ENCODE measurements at places on chromosomes 2 and 18.

DNA sequence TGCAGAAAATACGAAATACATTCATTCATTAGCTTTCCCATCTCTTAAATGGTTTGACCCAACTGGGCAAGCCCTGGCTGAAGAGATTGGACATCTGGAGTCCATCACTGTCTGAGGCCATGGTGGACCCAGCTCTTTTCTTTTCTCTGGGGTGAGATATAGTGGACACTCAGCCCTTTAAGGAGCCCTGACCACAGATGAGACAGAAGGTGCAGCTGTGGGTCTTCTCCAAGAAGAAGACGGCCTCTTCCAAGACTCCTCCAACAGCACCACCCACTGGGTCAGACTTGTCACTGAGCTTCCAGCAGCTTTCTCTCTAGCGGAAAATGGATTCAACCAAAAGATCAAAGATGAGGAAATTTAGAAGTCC lies 27.2 kb downstream of the TWIST2 start:
- no peak for DNase-seq

GRCh38 chr2:48512571-48512970 lies 17.4 kb upstream of the STON1 start:
- no peak for DNase-seq

GRCh38 chr2:236078297-236079255 lies 89.6 kb downstream of the GBX2 start:
- peak; percentile 28 for DNase-seq

GRCh38 chr2:66198873-66199272 lies 236.1 kb upstream of the MEIS1 start:
- DNase-seq, result no peak

DNA sequence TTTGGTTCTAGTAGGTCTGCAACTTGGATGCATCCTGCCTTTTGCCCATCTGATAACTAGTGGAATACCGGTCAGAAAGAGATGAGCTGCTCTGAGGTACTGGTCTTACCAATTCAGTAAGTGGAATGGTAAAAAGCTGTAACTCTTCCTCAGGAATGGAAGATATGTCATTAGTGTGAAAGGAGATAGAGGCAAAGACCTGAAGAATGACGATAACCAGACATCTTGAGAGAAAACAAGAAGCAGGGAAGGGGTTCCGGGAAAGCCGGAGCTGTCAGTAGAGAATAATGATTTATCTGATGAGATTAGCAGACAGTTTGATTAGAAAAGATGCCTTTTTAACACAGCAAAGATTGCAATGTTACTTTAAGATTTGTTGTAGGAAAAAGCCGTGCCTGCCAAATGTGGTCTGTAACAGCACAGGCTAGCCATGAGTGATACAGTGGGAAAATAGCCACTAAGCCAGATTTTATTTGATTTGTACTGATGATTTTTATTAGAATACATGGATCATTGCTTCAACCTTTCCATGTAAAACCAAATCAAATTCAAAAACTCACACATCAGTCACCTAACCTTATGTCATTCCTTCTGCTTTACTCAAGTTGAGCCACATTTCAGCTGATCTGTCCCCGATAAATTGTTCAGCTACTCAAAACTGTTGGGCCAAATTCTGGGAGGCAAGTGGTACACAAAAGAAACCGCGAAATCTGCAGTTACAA lies 110.0 kb downstream of the TCF4 start:
- no peak for DNase-seq

DNA sequence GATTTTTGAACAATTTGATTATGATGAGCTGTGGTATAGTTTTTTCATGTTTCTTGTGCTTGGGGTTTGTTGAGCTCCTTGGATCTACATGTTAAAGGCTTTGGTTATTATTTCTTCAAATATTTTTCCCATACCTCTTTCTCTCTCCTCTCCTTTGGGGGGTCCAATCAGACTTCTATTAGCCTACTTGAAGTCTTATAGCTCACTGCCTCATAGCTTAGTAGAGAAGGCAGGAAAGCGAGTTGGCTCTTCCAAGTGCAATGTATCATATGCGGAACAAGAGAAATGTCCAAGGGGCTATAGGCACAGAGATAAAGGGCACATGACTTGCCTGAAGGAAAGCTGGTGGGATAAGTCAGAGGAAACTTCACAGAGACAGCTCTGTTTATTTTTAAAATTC lies 14.1 kb upstream of the FABP1 start:
- no peak for DNase-seq

DNA sequence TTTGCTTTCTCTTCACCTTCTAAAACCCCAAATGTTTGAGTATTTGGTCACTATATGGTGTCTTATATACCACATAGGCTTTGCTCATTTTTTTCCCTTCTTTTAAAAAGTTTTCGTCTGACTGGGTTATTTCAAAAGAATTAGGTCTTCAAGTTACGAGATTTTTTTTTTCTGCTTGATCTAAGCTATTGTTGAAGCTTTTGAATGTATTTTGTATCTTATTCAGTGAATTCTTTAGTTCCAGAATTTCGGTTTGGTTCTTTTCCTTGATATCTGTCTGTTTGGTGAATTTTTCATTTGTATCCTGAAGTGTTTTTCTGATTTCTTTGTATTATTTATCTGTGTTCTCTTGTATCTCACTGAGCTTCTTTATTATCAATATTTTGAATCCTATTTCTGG lies 93.5 kb downstream of the ARL6IP6 start:
- no peak for DNase-seq

- no peak for DNase-seq
These were observed 21.2 kb upstream of the NCKAP5 start for GRCh38 chr2:133589456-133589855.

DNA sequence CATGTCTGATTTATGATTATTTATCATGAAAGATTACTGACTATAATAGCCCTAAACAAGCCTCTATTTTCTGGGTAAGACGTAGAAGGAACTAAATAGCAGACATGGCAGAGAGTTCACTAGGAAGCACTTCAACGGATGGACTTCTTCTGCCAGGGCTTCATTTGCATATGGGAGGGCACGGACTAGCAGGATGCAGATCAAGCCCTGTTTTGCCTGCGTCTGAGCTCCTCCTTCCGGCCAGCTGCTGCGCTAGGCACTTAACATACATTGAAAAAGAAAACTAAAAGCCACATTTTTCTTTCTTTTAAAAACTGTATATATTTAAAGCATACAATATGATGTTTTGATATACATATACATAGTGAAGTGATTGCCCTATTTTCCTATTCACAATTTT lies 340.0 kb upstream of the MEX3C start:
- DNase-seq, result no peak

DNA sequence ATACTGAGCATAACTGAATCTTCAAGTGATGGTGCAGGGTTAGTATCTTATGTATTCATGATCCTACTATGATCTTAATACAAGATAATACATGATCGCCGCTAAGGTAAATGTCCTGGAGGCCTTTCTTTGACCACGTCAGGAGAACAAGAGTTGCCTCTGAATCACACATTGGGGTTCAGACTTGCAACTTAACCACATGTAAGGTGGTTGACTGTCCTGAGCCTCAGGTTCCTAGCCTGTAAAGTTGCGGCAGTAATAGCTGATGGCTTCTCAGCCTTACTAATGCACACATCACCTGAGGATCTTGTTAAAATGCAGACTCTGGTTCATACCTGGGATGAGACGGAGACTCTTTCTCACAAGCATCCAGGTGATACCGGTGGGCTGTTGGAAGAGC lies 112.5 kb downstream of the MGAT5 start:
- no peak for DNase-seq

DNA sequence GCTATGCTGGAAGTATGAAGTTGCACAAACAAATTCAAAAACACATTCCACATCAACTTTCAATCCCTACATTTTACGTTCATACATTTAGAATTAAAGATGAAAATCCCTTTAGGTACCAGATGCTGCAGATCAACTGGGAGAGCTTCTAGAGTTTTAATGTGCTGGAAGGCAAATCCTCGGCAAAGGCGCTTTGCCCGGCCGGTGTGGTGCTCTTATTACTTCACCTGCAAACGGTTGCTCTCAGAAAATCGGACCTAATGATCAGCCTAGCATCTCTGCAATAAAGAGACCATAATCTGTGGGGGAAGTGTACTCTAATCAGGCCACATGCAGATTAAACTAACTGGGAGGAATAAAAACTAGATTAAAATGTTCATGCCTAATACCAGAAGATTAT lies 513.8 kb downstream of the ZEB2 start:
- DNase-seq, result no peak

GRCh38 chr2:63882395-63883105 lies 40.9 kb downstream of the UGP2 start:
- no peak for DNase-seq

DNA sequence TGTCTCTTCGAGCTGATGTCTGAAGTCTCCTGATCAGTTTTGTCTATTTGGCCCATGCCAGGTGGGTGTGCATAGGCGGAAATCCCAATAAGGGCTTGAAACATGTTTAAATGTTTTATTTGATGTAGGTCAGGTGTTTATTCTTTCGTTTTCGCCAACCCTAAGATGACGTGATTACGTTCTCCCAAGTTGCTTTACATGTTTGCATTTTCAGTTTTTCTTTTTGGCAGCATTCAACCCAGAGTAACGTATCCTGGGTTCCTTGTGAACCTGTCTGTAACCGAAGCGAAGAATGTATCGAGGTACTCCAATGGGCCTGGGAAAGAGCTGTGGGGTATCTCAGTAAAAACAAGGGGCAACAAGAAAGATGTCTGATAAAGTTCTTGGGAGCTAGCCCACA lies 3.1 kb downstream of the ALPK2 start:
- no peak for DNase-seq

DNA sequence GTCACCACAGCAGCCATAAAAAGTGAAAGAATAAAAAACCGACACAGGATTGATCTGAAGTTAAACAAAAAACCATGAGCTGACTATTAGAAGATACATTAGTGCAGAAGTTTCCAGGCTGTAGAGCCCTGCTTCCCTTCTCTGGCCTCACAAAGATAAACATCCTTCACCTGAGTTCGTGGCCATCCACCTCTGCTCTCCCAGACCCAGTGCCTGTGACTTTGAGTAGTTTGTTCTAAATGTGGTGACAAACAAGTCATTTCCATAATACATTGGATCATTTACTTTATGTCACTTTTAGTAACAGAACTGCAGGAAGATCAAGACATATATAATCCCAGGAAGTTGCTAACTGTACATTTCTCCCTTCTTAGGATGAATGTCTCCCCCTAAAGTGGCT lies 241.9 kb upstream of the MAP2 start:
- DNase-seq, result no peak

GRCh38 chr2:38907743-38908562 lies 18.3 kb downstream of the ARHGEF33 start:
- DNase-seq, result no peak

- no peak for DNase-seq
These were observed 9.4 kb upstream of the ARHGAP28 start for GRCh38 chr18:6719910-6720683.

- DNase-seq, result no peak
These were observed 14.5 kb upstream of the FOSL2 start for GRCh38 chr2:28377984-28378678.

DNA sequence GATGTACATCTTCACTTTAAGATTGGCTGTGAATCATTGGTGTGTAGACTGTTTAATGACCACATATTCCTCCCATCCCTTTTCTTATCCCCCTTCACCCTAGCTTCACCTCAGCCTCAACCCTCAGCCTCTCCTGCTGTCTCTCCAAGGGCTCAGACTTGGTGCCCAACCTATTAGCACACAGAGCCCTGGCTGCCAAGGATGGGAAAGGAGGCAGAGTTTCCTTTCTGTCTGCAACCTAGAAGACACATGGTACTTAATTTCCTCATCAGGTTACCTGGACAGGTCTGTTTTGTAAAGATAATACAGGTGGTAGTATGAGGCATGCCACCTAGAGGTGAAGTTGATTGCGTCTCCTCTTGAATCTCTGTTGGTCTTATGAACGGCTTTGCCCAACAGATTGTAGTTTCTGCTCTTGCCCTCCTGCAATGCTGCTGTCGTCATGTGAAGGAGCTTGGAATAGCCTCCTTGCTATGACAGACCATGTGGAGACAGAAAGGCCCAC lies 44.5 kb upstream of the RMND5A start:
- DNase-seq, result no peak

GRCh38 chr2:41926614-41927580 lies 120.9 kb upstream of the PKDCC start:
- no peak for DNase-seq

DNA sequence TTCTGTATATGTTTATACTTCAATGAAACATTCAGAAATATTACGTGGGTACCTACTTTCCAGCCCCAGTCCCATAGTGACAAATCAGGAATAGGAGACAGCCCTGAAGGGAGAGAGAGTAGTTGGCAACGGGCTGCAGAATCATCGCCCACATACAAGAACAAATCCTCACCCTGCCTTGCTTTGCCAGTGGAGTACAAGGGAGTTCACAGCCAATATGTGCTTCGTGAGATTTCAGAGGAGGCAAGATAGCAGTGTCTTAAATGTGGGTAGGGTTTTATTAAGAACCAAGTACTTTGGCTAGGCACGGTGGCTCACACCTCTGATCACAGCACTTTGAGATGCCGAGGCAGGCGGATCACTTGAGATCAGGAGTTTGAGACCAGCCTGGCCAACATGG lies 40.3 kb upstream of the PKDCC start:
- no peak for DNase-seq

DNA sequence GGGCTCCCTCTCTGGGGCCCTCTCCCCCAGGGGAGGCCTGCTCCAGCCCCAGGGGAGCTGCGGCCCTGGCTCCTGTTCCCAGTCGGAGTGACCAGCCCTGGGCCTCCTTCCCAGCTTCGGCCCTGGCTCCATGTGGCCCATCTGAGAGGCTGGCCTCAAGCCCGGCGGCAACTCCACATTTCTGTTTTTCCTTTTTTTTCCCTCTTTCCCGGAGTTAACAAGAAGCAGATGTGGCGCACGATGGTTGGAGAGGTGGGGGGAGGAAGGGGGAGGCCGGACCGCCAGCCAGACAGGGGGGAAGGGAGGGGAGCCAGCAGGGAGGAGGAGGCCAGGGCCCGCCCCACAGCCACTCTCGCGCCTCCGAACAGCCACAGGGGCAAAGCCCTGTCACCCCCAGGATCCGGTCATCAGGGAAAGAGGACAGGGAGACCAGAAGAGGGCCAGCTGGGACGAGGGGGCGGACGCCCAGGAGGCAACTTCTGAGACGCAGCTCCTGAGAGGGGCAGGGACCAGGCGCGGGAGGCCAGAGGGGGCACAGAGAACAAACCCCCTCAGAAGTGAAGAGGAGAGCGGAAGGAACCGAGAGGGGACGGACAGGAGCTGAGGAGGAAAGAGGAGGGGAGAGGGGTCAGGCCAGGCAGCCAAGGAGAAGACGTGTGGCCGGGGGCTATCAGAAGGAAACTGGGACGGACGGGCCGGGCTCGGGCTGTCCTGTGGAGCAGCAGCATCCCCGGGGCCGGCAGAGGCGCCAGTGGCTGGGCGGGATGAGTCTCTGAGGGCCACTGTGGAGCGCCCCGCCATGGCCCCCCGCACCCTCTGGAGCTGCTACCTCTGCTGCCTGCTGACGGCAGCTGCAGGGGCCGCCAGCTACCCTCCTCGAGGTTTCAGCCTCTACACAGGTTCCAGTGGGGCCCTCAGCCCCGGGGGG lies at the start of gene EMILIN1:
Gene EMILIN1 (plus strand): TSS at position 349 of the 928 bp plus-strand sequence. CDS start 451 bp downstream, at position 800.
- DNase-seq, result peak; percentile 58

DNA sequence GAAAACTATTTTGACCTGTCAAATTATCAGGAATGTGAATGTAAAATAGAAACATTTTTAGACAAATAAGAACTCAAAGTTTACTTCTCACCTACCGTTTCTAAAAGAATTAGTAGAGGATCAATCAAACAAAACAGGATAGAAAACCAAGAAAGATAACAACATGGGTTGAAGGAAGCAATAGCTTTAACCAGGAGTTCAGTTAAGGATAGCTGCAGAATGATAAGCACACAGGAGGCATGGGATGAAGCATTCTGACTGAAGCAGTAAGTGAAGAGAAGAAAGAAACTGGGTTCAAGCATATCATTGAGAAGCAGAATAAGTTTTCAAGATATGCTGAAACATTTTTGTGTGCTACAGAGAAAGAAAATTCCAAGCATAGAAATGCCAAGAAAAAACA lies 52.3 kb downstream of the TWSG1 start:
- no peak for DNase-seq

- no peak for DNase-seq
These were observed 4.5 kb downstream of the LPIN1 start for GRCh38 chr2:11750917-11751316.
